ENCODE measurements at places on chromosomes 6 and 20.

- DNase-seq, result no peak
Measured at GRCh38 chr6:24950218-24950941, 14.6 kb upstream of the RIPOR2 start.

- DNase-seq, result peak; percentile 60
Measured at GRCh38 chr20:33685328-33686099, 671 bp downstream of the E2F1 start.

DNA sequence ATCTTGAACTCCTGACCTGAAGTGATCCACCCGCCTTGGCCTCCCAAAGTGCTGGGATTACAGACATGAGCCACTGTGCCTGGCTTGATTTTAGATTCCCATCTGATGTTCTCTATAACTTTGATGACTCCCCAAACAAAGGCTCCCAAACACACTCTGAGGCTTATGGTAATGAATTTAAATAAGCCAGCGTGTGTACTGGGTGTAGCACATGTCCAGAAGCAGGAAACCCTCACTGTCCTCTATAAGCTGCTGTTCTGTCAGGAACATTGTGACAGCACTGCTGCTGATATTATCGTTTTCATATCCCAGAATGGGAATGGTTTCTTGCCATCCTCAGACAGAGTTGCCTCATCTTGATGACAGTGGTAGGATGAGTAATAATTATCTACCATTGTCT, 54.1 kb upstream of the SALL4 start:
- no peak for DNase-seq

GRCh38 chr6:137043710-137044365, 927 bp downstream of the IL20RA start:
- DNase-seq, result no peak

- DNase-seq, result no peak
Measured at GRCh38 chr20:50286174-50286511, 95.5 kb downstream of the CEBPB start.

GRCh38 chr20:17916433-17916891, 52.1 kb downstream of the SNX5 start:
- DNase-seq, result no peak

DNA sequence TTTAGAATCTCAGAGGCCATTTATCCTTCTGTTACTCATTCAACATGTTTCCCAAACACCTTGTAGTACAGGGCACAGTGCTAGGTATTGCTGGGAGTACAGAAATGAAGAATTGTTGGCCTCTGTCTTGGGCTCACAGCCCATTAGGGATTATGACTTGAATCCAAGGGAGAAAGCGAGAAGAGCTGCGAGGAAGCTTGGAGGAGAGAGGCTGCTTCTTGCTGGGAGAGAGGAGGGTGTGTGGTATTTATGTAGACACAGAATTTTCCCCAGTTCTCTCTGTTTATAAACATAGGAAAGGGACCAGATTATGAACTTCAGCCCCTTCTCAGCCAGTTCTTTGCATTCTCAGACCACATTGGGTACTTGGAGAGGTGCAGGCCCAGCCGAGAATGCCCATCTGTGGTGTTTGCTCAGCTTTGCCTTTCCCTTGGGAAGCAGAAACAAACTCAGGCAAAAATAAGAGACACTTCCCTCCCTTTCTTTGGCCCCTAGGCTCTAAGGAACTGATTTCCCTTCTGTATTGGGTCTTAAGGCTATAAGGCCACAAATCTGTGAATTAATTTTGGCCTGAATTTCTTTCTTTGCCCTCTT, 17.9 kb downstream of the CHMP4B start:
- no peak for DNase-seq

GRCh38 chr6:14610141-14610540, 492.6 kb downstream of the CD83 start:
- DNase-seq, result no peak

DNA sequence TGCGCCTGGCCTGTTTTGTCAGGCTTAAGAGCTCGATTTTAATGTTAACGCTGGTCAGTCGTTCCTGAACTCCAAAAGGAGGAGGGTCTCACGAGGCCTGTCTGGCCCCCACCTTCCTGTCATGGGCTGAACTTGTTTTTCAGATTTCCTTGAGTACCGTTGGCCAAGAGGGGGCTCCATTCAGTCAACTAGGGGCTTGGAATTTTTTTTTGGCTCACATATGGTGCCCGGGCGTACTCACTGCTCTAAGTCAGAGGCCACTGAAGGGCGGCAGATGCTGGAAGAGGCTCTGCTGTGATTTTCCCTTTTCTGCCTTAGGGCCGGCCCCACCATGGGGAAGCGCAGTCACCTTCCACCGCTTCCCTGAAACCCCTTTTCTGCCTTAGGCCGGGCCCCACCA, 6.9 kb upstream of the BIRC7 start:
- no peak for DNase-seq

- no peak for DNase-seq
Measured at GRCh38 chr20:7770578-7770977, 169.7 kb downstream of the HAO1 start.

- DNase-seq, result no peak
Measured at GRCh38 chr6:108174371-108175175, 8.8 kb downstream of the NR2E1 start.

- no peak for DNase-seq
Measured at GRCh38 chr6:75532521-75532920, 38.9 kb upstream of the FILIP1 start.

DNA sequence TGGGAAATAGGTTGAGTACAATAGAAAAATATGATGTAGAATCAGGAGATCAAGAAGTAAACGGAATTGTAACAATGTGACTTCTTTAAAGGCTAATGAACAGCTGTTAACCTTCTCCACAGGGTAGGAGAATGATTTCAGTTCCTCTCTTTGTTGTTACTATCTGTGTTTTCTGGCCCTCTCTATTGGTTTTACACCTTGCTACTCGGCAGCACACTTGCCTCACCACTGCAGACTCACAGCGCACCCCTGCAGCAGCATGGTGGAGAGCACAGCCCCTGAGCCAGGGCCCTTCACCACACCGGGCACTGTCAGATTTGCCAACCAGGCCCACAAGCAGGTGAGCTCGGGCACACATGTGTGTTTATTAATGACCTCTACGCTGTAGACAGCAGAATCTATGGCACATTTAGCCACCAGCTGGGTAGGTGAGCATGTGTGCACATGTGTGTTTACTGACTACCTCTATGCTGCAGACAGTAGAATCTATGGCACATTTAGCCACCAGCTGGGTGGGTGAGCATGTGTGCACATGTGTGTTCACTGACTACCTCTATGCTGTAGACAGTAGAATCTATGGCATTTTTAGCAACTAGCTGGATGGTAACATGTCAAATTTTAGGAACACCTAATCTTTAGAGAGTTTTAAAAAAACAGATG, 16.8 kb downstream of the SFT2D1 start:
- DNase-seq, result no peak

All from activated naive CD4-positive, alpha-beta T cell treated with Interleukin-2 at 50 U/mL for 16 hours (primary cell).